ENCODE measurements at places on chromosomes 11 and 22.
A peak's percentile ranks its signal among the peaks of the same experiment; 100 is the strongest.

GRCh38 chr11:129503646-129504045 is 128.0 kb downstream of the BARX2 start:
- peak; percentile 1 for DNase-seq

GRCh38 chr11:20634044-20634443 is 34.6 kb downstream of the SLC6A5 start:
- no peak for DNase-seq

DNA sequence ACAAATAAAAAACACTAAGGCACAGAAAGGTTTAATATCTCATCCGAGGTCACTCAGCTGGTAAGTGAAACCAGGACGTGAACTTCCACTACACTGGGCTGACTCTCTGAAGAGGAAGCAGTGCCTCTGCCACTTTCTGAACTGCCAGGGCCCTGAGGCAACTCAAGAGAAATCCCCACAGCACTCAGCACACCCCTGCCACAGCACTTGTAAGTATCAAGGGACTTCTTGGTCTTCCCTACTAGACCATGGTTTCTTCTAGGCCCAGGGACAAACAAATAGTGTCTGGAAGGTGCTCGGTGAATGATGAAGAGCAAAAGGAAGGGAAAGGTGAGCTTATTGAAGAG is 49.7 kb downstream of the RPL27A start:
- DNase-seq = no peak

GRCh38 chr22:37240240-37240940 is 3.7 kb downstream of the RAC2 start:
- no peak for DNase-seq

GRCh38 chr11:107385361-107385981 is 72.2 kb downstream of the CWF19L2 start:
- DNase-seq = peak; percentile 14

- DNase-seq = no peak
Measured at GRCh38 chr11:45073685-45074141, 72.7 kb upstream of the PRDM11 start.

DNA sequence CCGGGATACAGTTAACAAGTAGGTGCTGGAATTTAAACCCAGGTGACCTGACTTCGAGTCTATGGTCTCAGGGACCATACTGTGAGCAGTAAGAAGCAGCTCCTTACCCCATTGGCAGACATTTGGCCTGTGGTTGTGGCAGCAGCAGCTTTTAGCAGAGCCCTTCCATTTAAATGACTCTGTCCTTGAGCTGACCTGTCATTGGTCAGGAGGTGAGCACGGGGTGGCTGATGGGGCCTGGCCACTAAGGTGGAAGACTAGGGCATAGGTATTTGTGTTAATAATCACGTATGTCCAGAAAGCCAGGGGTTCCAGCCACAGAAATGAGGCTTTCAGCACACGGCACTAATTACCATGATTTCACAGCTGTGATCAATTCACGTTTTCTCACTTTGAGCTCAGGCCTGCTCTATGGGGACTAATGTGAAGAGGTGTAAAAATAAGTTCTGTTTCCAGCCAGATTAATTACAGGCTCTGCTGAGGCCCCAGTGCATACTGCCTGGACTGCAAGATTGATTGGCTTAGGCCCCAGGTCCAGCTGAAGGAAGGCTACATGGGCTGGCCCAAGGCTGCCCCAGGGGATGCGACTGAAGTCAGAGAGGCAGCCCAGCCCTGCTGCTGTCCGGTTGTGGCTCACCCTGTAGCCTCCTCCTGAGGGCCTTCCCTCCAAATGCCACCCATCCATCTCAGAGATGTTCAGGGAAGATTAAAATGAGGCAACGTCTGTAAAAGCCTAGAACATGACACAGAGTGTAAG is 76.0 kb downstream of the FDX1 start:
- no peak for DNase-seq

DNA sequence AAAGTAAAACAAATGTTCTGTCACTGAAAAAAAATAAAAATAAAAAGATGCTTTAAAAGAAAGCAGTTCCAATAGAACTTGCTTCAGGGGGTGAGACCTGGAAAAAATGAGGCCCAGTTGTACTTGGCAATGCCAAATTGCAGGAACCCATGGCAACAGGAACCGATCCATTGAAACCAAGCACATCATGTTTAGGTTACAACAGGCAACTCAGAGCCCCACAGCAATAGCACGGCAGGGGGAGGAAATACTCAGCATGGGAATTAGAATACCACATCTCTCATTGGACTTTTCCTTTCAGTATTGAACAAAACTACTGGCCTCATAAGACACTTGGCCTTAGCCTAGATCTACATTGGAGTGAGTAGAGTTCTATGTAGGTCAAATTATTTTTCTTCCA is 84.3 kb downstream of the MSANTD4 start:
- peak; percentile 61 for DNase-seq

- DNase-seq = no peak
Measured at GRCh38 chr11:71102251-71102995, 150.0 kb downstream of the SHANK2 start.

DNA sequence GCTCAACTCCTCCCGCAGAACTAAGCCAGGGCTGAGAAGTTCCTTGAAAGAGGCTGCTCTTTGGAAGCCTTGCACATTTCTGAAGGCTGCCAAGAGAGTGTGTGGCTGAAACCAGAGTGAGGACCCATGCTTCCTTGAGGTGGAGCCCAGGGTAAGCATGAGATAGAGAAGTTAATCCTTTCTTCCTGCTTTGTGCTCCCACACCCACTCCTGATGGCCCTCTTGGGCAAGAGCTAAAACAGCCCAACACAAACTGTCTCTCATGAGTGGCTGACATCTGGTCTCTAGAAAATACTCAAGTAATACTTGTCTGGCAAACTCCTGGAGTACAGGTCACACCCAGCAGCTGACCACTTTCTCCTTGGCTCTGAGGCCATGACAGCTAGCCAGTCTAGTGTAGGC is 523.7 kb downstream of the INSC start:
- no peak for DNase-seq

GRCh38 chr11:6397636-6398035 is 7.4 kb downstream of the SMPD1 start:
- peak; percentile 51 for DNase-seq

DNA sequence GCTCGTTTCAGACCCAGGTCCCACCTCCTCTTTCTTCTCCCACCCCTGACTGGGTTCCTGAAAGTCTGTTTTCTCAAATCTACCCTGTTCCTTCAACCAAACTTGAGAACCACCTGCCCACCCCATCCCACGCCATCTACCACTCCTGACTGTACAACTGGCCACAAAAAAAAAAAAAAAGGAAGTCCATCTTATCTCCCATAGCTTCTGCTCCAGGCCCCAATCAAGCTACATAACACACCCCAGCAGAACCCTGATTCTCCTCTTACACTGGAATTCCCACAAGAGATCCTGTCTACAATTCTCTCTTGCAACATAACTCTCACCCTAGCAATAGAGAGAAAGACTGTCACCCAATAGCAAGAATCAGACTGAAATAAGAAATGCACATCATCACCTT is 39.2 kb upstream of the CHST1 start:
- DNase-seq = no peak

DNA sequence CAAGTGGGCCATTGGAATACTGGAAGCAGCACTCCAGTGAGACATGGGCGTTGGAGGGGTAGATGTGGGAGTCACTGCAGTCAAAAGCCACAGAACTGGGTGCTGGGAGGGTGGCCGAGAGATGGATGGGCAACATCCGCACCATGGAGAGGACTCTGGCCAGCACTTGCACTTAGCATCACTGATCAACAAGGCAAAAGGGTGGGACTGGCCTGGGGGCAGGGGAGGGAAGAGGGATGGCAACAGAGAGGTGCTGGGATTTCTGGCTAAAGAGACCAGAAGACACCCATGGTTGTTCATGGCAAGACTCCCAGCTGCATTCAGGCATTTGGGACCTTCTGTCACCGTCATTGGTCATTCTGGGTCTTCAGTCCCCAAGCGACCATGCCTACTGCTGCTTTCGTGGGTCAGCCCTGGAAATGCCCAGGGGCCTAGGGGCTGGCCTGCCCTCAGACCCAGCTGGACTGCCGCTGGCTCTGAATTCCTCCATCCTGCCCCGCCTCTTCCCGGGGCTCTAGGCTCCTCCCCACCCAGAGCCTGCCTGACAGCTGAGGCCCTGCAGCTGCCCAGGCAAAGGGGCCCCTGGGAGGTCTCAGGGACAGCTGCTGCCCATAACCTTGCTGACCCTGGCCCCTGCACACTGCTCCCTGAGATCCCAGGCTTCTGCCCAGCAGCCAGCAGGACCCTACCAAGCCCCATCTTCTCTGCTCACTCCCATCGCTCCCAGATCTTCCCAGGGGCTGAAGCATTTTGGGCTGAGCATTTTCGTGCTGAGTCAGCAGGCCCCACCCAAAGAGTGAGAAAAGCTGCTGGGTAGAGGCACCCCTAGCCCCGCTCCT is 13.0 kb upstream of the CDC42EP2 start:
- peak; percentile 32 for DNase-seq

GRCh38 chr22:46051646-46052045 is 74.7 kb upstream of the WNT7B start:
- no peak for DNase-seq

GRCh38 chr11:13851691-13852090 is 110.8 kb upstream of the SPON1 start:
- DNase-seq = no peak

DNA sequence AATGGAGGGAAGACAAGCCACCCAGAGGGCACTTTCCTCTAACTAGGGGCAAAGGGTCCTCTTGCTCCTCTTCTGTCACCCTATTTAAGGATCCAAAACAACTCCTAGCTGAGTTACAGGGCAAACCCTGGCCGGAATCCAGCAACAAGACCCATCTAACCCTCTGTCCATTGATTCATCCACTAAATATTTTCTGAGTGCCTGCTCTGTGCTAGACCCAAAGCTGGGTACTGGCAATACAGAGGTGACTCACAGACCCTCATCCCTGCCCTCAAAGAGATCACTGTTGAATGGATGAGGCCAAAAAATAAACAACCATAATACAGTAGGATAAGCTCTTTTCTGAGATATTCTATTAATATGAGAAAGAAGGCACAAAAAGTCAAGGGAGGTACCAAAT is 4.3 kb upstream of the GALNT18 start:
- no peak for DNase-seq

DNA sequence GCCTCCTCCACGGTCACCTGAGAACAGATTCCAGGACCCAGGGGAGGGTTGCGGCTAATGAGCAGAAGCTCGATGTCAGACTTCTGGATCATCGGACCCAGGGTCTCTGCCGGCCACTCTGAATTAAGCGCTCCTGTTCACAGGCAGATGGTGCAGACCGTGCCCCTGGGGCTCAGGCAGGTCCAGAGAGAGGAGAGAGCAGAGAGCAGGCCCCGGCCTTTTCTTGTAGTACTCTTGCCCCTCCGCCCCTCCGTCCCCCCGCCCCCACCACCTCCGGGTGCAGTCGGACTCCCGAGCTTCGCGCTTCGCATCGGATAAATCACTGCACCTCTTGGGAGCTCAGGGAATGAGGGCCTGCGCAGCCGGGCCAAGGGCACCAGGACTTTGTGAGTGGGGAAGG is 50.3 kb downstream of the RPS6KA4 start:
- no peak for DNase-seq

GRCh38 chr11:37671321-37671720 is 1073.3 kb upstream of the RAG2 start:
- no peak for DNase-seq

DNA sequence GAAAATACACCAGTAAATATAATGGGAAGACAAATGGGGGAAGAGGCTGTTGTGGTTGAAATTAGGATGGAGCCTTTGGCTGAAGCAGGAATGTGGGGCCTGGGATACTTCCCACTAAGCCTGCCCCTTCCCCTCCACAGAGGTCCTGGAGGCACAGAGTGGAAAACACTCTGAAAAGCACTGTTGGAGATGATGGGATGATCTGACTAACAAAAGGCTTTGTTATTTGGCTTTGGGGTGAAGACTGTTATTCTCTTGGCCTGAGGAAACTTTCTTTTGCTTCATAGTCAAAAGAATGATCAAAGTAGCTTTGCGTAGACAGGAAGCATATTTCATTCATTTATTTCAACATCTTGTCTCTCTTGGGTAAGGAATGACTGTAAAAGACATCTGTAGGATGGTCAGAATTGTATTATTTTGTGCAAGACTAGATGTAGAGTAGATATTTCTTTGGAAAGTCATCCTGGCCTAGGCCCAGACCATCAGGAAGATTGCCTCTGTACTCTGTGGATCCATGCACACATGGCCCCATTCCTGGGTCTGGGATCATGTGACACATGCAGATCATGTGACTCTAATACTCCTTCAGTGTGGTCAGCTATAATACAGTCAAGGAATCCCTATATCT is 111.4 kb downstream of the SPON1 start:
- no peak for DNase-seq

- DNase-seq = peak; percentile 20
Measured at GRCh38 chr22:26800858-26801257, 143.5 kb downstream of the MIAT start.

GRCh38 chr11:65189191-65189590 is 7.5 kb downstream of the CAPN1 start:
- DNase-seq = no peak

- DNase-seq = no peak
Measured at GRCh38 chr11:10453261-10453660, 1.8 kb upstream of the AMPD3 start.

DNA sequence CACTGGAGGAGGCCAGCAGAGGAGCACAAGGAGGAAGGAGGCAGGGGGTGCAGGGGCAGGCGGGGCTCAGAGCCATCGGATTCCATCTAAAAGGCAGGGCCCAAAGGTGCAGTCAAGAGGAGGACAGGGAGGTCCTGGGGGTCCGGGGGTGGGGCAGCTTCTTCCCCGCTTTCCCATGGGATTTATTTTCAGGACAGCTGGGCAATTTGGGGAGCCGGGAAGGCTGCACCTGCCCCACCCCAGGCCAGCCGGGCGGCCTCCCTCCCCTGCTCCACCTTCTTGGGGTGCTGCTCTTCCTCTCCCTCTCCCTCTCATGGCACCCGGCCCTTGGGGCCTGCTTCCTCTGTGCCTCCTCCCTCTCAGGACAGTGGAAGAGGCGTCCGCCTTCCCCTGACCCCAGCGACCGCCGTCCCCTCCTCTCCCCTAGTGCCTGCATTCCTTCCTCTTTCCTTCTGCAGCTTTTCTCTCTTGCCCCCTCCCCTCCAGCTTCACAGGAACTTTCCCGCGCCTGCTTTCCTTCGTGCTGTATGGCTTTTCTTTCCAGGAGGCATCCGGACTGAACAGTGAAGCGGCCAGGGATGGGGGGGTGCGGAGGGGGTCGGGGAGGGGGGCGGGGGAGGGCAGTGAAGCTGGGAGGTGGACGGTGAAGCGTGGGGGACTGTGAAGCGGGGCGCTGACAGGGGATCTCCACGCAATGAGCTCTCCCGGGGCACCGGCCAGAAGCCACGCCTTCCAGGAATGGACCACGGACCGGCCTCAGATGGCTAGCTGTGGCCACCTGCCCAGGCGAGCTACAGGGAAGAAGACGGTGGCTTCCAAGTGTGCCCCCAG is 26.9 kb downstream of the APOBEC3H start:
- no peak for DNase-seq

DNA sequence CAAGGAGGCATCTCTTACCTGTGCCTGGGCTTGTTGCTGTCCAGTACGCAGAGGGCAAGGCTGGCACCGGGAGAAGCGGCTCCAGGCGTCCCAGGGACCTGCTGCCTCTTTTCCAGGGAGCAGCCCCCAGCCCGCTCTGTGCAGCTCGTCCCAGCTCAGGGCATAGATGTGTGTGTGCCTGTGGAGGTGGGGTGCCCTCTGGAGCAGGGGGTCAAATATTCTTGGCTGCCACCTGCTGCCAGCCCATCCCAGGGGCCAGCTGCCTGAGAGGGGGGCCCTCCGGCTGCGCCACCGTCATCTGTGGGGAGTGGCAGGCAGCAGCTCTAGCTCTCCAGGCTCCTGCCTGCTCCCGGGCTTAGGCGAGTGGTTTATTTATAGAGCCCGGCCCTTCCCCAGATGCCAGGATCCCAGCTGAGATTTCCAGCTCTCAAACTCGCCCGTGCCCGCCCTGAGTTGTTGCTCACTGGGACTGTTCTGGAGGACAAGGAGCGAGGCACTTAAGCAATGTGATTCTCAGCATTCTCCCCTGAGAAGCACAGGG is 87.5 kb downstream of the RTL6 start:
- DNase-seq = no peak
